ENCODE measurements at places on chromosomes 1 and 21. TPM values are rescaled to one million over a fixed set of nuclear protein-coding genes. Genes with fewer than 3 reads are reported as not detected.

DNA sequence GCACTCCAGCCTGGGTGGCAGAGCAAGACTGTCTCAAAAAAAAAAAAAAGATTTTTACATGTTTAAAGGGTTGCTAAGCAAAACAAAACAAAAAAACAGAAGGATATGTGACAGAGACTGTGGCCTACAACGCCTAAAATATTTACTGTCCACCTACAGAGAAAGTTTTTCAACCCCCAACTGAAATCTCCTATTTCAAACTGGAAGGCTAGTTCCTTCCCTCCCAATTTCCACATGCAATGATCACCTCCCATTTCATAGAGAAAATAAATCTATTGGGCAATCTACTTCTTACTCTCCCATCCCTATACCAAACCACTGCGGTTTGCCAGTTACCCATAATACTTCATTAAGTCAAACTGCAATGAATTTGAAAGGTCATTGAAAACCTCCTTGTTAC lies 74.2 kb downstream of the ST3GAL3 start:
- DNase-seq = no peak

Gene PRPF38B
- polyA plus RNA-seq = 46.9 TPM

Gene S100A4
- 188 TPM for polyA plus RNA-seq

- DNase-seq = no peak
Measured at GRCh38 chr1:160200786-160201185, 4.4 kb upstream of the PEA15 start.

- no peak for DNase-seq
Measured at GRCh38 chr1:203091761-203092330, 6.0 kb upstream of the MYOG start.

GRCh38 chr1:57615956-57616355 lies 192.1 kb upstream of the DAB1 start:
- no peak for DNase-seq

GRCh38 chr1:207902566-207902965 lies 8.4 kb downstream of the CD34 start:
- DNase-seq = no peak

Gene LMX1A
- polyA plus RNA-seq = 1.3 TPM

- DNase-seq = no peak
Measured at GRCh38 chr21:20301395-20301794, 696.8 kb upstream of the NCAM2 start.

DNA sequence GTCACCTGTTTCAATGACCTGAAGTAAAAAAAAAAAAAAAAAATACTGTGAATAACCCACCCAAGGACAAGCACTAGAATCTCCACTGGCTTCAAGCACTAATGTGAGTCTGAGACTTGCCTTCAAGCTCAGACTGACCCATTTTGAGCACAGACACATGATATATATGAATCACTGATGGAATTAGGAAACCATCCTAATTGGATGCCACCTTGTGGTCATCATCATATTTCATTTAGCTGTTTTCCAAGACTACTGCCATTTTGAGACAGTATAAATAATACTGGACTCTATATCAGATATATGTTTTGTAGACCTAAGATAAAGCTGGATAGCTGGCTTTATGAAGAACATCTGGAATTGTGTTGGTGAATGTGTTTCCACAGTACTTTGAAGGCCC lies 1232.0 kb downstream of the KCNT2 start:
- no peak for DNase-seq

DNA sequence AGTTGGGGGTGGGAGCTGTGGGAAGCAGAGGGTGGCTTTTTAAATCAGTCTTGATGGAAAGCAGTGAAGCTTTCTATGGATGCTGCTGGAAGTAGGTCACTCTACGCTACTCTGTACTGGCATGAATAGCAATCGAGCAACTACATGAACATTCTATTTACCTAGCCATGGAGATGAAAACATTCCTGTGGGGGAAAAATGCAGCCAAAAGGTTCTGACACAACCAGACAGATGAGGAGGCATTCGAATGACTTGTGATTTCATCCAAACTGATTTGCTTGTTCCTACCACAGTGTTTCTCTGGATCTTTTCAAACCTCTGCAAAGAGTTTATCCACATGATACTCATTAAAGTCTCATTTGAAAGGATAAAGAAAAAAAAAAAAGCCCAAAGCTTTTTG lies 95.0 kb downstream of the ASTN1 start:
- peak; percentile 19 for DNase-seq

DNA sequence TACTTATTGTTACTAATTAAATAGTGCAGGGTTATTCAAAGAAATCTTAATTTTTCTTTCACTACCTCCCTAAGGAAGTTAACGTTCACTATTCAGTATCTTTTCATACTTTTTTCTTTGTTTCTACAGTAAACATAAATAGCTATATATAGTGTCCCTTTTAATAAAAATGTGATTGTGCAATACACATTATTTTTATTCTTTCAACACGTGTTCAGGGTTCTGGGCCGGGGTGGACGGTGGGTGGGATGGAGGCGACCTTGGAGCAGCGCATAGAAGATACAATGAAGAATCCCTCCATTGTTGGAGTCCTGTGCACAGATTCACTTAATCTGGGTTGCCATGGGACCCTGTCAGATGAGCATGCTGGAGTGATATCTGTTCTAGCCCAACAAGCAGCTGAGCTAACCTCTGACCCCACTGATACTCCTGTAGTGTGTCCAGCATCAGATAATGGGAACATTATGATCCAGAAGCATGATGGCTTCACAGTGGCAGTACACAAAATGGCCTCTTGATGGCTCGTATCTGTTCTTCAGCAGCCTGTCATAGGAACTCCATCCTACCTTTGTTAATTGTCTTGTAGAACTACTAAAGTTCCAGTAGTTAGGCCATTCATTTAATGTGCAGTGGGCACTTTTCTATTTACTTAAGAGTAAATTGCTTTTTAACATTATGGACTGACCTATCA lies 155.9 kb upstream of the L1TD1 start:
- DNase-seq = no peak

DNA sequence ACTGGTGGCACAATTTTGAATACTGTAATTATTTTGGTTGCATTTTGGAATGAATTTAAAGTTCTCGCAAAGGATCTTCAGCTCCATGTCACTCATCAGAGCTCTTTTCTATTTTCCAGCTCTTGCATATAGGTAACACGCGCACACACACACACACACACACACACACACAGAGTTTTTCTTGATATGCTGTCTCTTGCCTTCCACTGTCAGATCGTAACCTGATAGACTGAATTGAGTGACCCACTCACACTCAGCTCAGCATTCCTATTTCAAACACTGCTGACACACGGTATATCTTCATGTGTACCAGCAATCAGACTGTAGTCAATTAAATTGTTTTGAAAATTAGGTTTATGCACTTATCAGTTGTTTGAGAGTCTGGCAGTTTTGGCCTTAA lies 214.1 kb downstream of the PBX1 start:
- no peak for DNase-seq

DNA sequence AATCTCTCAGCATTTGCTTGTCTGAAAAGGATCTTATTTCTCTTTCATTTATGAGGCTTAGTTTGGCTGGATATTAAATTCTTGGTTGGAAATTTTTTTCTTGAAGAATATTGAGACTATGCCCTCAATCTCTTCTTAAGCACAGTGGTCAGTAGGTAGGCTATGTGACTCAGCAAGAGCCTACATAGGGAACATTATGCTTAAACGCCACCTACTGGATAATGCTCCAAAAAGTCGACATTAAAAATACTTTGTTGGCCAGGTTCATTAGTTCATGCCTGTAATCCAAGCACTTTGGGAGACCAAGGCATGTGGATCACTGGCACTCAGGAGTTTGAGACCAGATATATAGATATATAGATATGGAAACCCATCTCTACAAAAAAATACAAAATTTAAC lies 678.0 kb upstream of the USP24 start:
- DNase-seq = no peak

- DNase-seq = no peak
Measured at GRCh38 chr21:37758982-37759381, 157.3 kb downstream of the KCNJ6 start.

- peak; percentile 46 for DNase-seq
Measured at GRCh38 chr1:169060043-169060722, 46.3 kb upstream of the ATP1B1 start.

Gene PRR9
- polyA plus RNA-seq = not detected

GRCh38 chr1:20742671-20743070 lies 10.2 kb upstream of the SH2D5 start:
- DNase-seq = no peak

DNA sequence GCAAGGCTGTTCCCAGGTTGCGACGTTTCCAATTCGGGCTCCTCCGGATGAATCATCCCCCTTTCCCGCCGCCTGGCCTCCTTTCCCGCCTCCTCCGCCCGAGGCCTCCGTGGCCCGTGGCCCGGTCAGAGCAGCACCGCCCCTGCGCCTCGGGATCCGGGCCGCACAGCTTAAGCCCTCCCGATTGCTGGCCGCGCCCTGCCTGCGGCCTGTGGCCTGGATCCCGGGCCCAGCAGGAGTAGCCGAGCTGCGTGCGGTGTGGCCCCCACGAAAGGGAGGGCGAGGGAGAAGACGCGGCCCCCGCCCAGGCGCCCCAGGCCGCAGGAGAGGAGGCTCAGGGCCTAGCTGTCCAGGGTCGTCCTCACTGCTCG lies 1.0 kb downstream of the TMEM200B start:
- DNase-seq = no peak

- DNase-seq = peak; percentile 20
Measured at GRCh38 chr1:218633238-218633988, 288.3 kb downstream of the TGFB2 start.

Gene LAMC1
- 249 TPM for polyA plus RNA-seq

GRCh38 chr1:164624400-164624799 lies 65.4 kb downstream of the PBX1 start:
- DNase-seq = no peak

DNA sequence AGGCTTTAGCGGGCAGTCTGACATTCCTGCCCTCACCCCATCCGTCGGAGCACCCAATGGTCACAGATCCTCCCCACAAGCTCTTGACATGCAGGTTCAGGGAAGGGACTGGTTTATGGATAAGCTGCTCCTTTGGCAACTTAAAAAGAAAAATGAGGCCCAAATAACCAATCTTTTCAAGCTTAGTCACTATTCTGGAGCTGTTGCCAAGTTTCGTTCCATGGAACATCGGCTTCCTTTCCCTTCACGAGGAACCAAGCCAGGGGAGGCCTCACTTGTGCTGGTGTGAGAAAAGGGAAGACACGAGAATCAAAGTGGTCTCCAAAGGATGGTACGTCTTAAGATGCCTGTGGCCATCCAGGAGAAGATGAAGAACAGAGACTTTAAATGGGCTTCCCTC lies 46.1 kb upstream of the LPAR3 start:
- no peak for DNase-seq

DNA sequence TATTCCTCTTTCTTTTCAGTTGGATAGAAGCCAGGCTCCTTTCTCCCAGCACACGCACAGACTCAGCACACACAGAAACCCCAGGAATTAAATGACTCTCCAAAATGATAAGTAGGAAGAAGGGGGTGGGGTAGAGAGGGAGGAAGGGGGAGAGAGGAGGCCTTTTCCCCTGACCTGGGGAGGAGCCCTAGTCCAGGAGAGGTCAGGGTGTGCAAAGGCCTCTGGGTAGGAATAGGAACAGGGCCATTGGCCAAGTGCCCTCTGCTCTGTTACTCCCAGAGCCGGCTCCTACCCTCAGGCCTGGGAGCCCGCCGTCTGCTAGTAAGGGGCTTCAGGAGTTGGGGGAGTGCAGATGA lies 35.6 kb upstream of the PUM1 start:
- no peak for DNase-seq

Gene CFH
- polyA plus RNA-seq = 102 TPM

DNA sequence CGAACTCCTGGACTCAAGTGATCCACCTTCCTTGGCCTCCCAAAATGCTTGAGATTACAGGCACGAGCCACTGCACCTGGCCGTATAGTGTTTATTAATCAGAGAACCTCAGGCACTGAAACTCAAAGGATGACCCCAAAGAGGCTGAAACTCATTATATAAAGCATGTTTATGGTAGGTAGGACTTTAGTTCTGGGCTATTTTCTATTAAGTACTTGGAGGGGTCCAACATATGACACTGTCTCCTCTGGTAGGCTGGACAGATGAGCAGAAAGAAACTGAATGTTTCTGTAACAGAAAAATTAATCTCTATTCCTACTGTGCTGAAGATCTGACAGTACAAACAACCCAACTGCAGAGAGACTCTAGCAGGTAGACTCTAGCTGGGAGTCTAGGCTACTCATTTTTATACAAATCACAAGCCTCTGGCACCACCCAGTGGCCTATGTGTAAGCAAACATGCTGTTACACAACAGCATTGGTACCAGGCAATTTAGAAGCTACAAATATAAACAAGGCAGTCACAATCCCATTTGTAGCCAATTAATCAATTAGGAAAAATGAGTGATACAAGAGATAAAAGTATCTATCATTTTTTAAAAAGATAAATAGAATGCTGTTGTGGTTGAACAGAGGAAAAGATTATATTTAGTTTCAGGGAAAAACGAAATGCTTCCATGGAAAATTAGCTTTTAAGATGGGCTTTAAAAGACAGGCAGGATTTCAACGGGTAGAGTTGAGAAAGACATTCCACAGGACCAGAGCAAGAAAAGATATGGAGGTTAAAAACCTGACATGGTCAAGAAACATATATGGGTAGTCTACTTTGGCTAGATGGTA lies 10.4 kb downstream of the DCAF8 start:
- no peak for DNase-seq

GRCh38 chr1:203244776-203245175 lies 15.3 kb upstream of the CHIT1 start:
- DNase-seq = no peak

GRCh38 chr1:202160377-202160940 lies at the start of gene PTPN7:
TSS of gene PTPN7 (minus strand) at chr1:202160602. CDS start at chr1:202159402, 1,200 bp downstream.
- DNase-seq = no peak

Gene PODN
- polyA plus RNA-seq = 7.8 TPM

DNA sequence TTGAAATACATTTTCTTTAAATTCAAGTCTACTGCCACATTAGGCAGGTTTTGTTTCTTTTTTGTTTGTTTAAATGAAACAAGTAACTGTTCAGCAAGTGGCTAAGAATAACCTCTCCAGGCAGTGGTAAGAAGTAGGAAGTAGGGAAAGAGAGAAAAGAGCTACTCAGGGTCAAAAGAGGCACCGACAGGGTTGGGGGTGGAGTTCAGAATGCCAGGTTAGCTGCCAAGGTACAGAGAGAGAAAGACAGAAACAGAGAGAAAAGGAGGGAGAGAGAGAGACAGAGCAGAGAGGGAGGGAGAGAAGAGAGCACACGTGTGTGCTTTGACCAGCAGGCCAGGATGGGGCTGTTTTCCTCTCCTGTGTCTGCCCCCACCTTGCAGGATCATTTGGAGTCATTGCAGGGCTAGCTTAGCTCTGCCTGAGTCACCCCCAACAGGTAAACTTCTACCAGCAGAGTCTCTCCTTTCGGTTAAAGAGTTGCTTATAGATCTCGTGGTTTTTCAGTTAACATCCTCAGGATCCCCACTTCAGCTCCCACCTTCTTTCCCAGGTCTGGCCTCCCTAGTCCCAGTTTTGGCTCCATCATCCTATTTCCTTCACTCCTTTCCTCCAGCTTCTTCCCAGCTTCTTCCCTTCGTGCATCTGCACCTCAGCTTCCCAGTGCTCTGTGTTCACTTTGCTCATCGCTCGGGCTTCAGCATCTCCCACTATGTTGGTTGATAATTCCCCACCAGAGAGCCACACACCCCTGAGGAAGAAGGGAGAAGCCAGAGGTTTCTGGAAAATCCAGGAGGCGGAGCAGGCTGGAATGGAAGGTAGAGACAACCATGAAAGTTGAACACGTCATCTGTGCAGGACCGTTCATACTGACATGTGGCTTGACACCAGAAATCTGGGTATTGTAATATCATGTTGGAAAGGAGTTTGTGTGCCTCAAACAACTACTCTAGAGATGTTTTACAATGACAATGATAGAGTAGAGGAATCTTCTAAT lies 21.8 kb upstream of the RAB4A start:
- no peak for DNase-seq

Gene CRYAA
- polyA plus RNA-seq = not detected

All from forelimb muscle (tissue), 1 donor.